ENCODE measurements at places on chromosomes 1 and 21.

DNA sequence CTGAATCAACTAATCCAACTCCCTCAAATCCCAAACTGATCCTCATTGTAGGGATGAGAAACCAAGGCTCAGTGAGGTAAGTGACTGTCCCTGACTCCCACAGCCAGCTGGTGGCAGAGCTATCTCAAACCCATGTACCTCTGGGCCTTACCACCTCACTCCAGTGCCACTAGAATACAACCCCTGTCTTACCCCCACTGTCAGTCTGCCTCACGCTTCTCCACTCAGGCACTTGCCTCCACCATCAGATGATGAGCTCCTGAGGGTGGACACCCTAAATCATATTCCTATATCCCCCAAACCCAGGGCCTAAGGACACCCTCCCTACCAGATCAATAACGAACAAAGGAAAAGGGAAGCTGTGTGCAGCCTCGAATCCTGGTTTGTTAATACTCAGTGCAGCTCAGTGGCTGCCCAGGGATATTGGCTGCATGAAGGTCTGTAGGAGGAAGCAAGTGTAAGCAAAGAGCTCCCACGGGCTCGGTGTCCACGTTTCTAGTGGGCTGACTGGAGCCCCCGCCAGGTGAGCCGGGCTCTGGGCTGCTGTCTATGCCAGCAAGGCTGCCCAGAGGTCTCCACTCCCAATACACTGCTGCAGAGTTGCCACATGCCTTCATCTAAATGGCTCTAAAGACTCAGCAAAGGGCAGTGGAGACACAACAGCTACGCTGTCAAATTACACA, 533.4 kb downstream of the MATN1 start:
- no peak for DNase-seq

DNA sequence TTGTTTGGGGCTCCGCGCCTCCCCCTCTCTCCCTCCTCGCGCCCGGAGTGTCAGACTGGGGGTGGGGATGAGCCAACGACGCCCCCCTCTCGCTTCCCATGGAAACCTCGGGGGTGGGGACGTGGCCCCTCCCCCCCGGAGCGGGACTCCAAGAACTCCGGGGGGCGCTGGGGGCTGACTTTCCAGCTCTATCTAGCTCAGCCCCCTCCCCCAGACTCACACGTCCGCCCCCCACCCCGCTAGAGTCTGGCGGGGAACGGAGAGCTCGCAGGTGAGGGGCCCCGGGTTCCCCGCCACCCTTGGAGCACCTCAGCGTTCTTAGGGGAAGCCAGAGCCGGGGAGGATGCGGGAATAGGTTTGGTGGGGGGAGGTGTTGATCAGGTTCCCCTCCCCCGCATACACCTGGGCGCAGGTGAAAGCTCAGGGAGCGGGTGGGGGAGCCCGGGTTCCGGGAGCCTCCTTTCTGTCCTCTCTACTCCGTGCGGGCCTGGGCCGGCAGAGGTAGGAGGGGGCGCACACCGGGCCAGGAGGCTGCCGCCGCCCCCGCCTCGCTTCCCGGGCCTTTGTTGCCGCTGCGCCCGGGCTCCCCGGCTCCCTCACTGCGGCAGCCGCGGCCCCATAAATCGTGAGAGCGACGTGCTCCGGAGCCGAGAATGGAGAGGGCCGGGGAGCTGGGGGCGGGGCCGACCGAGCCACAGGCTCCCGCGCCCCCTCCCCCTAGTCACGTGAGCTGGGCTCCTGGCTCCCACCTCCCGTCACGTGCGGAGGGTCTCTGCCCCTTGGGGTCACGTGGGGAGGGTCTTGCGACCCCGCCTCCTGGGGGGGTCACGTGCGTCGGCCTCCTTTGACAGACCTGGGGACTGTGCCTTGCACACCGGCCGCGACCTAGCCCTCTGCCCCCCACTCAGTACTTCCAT, 1.9 kb downstream of the EFNA3 start:
- DNase-seq, result no peak

DNA sequence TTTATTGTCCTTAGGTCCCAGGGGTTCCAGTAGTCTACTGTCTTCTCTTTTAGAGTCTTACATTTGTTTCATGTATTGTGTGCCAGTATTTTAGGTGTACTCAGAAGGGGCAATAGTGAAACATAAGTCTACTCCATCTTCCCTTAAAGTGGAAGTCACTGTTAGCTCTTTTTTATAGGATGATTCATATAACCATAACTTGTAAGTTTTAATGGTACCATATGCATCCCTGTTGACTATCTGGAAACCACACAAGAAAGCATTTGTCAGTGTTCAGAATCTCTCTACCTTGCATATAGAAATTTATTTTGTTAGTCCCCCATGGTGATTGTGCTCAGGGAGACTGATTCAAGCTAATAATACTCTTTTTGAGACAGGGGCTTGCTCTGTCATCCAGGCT, 149.9 kb downstream of the HS2ST1 start:
- DNase-seq, result no peak

- no peak for DNase-seq
Measured at GRCh38 chr1:211237579-211237978, 21.6 kb upstream of the RCOR3 start.
